HepG2 (cell line): ENCODE measurements at places on chromosomes 3 and 15. TPM values are rescaled to one million over a fixed set of nuclear protein-coding genes. Genes with fewer than 3 reads are reported as not detected.
A peak's percentile ranks its signal among the peaks of the same experiment; 100 is the strongest.

GRCh38 chr15:79157631-79158592, 67.3 kb upstream of the RASGRF1 start:
- no peak for DNase-seq

- DNase-seq = peak; percentile 6
Measured at GRCh38 chr15:51759557-51760070, 8.2 kb downstream of the TMOD2 start.

- peak; percentile 85 for DNase-seq
Measured at GRCh38 chr3:46078712-46079400, 51.6 kb upstream of the XCR1 start.

FAM107A gene
- not detected in 2 replicates for total RNA-seq

ARPIN gene
- total RNA-seq = 5.0 and 5.3 TPM in 2 replicates
